ENCODE measurements at places on chromosomes 5 and 9.

DNA sequence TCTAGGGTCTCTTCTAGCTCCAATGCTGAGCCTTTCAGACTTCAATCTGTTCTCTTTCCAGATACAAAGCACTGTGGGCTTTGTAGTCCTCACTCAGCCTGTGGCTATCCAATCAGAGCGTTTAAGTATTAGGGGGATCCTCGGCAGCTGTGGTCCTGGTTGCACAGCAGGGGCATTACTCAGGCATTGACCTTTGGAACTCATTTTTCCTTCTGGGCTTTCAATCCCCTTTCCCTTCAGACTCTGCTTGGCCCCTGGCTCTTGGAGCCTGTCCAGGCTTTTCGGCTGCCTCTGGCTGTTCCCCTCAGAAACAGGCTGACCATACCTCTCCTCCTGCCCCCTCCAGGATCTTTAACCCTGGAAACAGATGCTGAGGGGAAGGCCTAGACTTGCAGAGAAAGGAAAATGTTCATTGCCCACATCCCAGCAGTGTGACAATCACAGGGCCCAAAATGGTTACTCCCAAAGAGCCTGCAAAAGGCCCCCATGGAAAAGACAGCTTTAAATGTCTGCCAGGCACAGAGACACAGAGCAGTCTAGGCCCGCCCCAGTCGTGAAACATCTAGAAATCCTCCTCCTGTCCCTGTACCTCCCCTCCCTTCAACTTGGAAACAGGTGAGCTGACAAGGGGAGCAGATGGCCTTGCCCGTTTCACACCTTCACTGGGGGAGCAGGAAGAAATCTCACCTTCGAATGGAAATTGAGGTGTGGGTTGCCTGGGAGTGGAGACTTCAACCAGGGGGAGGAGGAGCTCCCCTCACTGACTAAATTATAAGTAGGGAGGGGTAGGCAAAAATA lies 13.7 kb downstream of the C1QTNF2 start:
- no peak for DNase-seq

DNA sequence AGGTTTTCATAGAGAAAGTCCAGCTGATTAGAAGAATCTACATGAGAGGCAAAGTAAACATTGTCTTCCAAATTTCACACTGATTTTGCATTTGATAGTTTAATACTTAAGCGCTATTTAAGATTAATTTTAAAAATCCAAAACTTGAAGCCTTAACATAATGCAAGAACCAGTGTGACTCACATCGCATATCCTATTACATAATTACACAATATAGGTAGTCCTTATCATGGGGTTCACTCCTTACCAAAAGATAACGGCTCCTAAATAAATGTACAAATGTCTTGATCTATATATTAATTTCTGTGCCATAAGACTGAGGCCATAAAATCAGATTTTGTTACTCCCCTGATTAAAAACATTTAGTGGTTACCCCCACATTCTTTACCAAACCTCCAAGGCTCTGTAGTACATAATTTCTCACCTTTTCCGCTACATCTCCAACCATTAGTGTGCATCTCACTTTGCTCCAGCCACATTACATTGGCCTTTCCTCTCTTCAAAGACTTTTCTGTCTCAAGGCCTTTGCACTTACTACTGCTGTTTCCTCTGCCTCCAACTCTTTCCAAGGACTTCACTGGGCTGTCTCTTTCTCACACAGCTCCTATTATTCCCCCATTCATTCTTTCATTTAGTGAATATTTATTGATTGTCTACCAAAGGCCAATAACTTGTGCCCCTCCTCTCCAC lies 1.0 kb downstream of the RIOK2 start:
- no peak for DNase-seq

- DNase-seq: no peak
Measured at GRCh38 chr5:134608555-134608954, 24.1 kb downstream of the SAR1B start.

DNA sequence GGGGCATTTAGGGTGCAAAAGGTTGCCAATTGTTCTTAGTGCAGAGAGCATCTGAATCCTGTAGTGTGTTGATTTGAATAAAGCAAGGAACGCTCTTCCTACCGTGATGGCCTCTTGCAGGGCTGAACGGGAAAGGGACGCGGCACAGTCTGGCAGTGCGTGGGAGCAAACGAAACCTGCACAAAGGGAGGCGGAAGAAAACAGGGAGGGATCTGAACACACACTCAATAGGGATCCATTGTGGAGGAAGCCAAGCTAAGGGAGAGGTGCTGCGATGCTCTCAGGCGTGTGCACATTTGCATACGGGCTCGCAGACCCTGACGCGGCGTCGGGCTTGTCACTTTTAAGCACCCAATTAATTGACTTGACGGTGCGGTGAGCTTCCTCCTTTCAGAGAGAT lies 414.0 kb upstream of the IRX1 start:
- no peak for DNase-seq

DNA sequence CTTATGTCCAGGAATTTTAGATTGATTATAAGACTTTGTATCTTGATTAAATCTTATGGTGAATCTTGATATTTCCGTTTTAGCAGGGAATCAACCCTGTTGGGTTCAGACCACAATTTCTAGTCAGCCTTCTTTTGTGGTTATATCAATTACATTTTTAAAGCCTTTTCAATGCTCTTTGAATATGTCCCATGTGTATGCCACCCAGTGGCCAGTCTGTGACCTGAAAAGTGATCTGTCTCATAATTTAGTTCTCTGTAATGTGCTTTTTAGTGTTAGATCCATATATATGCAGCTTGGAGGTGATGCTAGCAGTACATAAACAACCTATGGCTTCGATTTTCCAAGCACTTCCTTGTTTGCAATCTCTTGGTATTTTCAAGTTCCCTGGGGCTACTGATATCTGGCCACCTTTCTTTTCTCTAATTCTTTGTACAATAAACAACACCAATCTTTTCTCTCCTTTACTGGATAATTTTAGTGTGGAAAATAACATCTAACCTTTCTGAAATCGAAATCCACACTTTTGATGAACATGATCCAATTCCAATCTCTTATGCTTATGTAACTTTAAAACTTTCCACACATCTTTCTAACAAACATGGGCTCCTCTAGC lies 28.8 kb downstream of the PDE8B start:
- no peak for DNase-seq

GRCh38 chr5:139468421-139468931 lies 2.3 kb upstream of the SMIM33 start:
- DNase-seq: no peak

GRCh38 chr9:31908891-31909480 lies 475.5 kb upstream of the ACO1 start:
- DNase-seq: no peak

DNA sequence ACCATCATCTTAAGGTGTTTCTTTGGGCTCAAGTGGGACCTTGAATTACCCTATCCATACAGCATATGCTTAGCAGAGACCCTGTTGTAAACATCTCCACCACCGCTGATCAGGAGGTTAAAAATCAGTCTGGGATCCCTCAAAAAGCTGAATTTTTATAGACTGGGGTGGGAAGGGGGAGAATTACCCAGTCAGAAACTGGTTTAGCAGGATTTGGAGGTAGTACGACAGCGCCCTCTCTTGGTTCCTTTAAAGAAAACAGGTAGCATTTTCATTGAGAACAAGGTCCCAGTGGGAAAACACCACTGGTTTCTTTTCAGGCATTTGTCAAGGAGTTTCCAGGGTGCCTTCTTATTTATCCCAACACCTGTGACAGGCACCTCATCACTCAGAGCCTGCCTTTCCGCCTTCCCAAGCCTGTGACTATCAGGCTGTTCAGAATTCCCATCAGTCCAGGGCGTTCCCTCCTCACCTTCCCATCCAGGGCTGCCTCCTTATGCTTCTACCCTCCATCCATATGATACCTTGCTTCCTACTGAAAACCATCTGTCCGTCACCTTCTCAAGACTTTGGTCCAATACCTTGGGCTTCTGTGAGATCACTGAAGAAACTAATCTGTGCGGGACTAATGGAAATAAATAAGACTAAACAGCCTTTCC lies 203.8 kb upstream of the RAI14 start:
- DNase-seq: no peak

DNA sequence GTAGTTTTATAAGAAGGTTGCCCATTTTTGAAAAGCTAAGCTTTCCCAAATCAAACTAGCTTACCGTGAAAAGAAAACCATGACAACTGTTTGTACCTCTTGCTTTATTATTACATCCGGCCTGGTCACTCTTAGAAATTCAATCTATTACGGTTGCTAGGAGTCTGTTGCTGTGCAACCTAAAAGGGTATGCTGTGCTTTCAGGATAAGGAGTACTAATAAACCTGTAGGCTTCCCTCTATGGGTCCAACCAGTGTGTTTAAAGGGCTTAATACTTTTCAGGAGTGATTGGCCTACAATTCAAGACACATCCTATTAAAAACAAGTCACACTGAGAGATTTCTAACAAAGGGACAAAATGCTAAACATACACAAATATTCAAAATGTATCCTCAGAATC lies 27.1 kb downstream of the RFX3 start:
- no peak for DNase-seq

DNA sequence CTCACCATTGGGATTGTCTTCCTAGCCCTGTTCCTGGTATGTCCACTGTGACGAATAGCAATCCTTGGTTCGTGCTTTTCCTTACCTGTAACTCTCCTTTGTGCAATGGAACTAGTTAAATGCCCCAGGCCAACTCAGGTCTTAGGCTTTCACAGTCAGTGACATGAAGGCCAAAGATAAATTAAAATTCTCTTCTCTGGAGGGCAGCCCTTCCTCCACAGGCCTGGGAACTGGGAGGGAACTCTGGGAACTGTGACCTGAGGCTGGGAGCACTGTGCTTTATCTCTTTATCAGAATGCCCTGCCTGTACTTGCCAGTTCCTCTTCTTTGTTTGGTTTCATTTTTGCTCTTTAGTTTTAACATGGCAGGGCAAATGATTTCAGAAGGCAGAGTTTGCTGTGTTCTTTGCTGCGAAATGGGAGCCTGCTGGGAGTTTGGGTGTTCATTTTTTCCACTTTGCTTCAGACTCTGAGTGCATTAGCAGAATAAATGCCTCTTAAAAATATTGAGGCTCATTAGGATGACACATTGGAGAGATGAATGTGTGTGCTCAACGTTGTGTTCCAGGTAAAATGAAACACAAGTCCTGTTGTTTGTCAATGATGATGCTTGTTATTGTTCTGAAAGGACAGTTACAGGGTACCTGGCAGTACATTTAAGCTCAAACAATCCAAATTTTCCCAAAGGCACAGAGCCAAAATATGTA lies 118.1 kb downstream of the NUDT12 start:
- no peak for DNase-seq

DNA sequence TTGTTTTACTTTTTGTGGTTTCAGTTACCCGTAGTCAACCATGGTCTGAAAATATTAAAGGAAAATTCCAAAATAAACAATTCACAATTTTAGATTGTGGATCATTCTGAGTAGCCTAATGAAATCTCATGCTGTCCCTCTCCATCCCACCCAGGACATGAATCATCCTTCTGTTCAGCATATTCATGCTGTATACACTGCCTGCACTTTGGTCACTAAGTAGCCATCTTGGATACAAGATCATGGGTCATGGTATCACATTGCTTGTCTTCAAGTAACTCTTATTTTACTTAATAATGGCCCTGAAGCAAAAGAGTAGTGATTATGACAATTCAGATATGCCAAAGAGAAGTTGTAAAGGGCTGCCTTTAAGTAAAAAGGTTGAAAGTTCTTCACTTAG lies 536.5 kb upstream of the ACO1 start:
- no peak for DNase-seq

- DNase-seq: no peak
Measured at GRCh38 chr9:131263701-131264100, 12.6 kb downstream of the FAM78A start.

DNA sequence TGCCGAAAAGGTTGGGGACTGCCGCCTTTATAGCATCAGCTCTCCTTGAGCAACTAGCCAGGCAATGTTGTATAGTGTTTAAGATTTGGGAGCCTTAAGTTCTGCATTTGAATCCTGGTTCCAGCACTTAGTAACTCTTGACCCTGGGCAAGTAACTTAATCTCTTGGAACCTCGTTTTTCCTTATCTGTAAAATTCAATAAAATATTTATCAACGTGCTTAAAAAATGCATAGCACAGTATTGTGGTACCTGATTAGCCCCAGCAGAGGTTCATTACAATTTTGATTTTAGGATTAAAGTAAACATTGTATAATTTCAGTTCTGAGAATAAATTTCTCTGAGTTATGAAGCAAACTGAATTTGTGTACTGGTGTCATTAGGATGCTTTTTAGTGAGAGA lies 66.4 kb downstream of the ZSWIM6 start:
- DNase-seq: no peak

DNA sequence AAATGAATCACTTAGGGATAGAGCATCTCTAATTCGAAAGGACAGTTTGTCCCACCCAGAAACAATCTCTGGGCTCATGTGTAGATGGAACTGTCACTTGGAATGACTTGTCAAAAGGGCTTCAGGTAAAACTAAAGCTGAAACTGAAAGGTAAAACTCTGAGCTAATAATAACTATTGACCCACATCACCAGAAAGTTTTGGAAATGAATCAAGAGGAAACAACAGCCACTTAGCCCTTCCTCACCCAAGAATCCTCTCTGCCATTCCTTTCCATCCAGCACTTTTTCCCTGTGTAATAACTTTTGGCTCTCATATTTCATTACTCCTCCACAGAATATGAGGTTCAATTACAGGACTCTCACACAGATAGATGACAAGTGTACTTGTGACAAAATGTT lies 14.0 kb upstream of the GLRX start:
- no peak for DNase-seq

DNA sequence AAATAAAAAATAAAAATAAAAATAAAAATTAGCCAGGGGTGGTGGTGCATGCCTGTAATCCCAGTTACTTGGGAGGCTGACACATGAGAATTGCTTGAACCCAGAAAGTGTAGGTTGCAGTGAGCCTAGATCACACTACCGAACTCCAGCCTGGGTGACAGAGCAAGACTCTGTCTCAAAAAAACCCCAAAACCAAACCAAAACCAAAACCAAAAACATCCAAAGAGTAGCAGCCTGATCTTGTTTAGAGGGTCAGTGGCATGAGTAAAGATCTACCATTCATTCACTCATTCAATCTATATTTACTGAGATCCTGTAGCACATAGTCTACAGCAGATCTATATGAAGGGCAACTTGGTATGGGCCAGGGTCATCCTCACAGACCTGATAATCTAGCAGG lies 202.4 kb downstream of the MAPKAP1 start:
- DNase-seq: no peak

Measured in activated CD4-positive, CD25-positive, alpha-beta regulatory T cell treated with anti-CD3 and anti-CD28 coated beads, Interleukin-2, amount 50 U/mL, for 16 hours (primary cell).